ENCODE measurements at places on chromosomes 4 and X. TPM values are rescaled to one million over a fixed set of nuclear protein-coding genes. Genes with fewer than 3 reads are reported as not detected.

Gene TRIM61
- total RNA-seq = 1.7 TPM

- DNase-seq = no peak
These were observed 257.0 kb upstream of the AGTR2 start for GRCh38 chrX:115913575-115913974.

GRCh38 chrX:70033348-70034051 lies 16.2 kb downstream of the AWAT2 start:
- peak; percentile 15 for DNase-seq

DNA sequence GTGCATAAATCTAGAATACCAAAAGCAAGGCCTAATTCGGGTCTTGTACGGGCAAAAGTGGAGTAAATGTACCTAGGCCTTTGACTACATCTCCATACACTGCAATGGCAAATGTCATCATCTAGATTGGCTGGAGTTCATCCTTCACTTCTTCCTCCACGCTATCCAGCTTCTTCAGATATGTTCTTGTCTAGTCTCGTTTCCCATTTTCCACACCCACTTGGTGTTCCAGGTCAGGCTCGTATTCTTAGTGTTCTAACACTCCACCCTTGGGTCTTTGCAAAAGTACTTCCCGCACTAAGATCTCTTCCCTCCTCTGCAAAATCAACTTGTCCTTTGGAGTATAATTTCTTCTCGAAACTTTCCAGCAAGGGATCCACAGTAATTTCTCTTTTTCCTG lies 1.4 kb downstream of the COQ2 start:
- DNase-seq = no peak

Gene OPRPN
- total RNA-seq = not detected

DNA sequence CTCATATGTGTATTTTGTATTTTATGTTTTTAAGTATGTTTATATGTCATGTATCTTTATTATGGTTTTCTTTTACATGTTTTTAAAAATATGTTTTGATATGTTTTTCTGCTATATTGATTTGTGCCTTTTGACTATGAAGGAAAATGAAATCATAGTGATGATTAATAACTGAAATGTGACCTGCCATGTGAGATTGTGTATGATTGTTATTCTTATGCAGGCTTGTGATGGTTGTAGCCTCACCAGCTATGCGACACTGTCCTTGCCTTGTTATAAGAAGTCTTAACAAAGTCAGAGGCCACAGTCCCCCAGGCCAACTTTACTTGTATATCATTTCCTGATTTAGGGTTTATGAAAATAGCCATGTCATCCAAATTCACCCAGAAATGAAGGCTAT lies 83.2 kb downstream of the TMEM131L start:
- DNase-seq = no peak

Gene CXXC4
- total RNA-seq = 3.6 TPM

DNA sequence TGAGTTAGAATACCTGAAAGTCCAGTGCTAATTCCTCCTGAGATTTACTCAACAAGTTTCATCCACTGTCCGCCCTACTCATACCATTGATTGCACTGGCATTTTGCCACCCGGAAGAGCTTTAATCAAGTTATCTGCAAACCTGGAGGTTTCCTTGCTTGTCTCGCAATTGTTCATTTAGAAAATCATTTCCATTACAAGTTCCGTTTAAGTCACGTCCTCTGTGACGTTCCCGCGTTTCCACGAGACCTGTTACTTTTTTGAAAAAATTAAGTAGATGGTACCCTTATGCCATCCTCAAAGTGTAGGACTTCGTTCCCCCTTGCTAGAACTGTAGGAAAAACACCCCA lies 761 bp upstream of the FRYL start:
- no peak for DNase-seq

All from heart right ventricle (tissue), 16 donors.